SW 1271 (cell line): ENCODE measurements at places on chromosomes 7 and 10.

DNA sequence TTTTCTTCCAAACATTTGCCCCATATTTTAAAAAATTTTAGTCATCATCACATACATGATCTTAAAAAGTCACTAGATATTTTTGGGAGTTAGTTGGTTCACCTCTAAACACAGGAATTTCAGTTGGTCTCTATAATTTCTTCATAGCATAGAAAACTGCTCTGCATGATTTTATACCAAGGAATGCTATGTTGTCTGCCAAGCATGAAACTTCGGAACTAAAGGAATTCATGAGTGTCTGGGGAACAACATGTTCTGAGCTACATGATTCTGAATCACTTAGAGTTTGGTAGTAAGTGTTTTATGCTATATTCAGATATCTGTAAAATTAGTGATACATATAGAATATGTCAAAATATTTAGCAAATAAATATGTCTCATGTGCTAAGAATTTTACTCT, 957.8 kb downstream of the GATA3 start:
- DNase-seq, result no peak

DNA sequence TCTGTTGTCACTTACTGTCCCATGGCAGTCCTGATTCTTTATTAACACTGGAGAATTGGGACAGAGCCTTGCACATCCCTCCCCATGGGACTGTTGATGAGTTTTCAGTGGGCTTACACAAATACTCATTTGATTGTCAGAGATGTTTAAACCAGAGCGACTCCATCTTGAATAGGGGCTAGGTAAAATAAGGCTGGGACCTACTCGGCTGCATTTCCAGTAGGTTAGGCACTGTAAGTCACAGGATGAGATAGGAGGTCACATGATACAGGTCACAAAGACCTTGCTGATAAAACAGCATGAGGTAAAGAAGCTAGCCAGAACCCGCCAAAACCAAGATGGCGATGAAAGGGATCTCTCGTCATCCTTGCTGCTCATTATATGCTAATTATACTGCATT, 47.6 kb upstream of the JCAD start:
- no peak for DNase-seq

GRCh38 chr7:28779954-28780353, 178.2 kb downstream of the TRIL start:
- DNase-seq, result no peak

- no peak for DNase-seq
Measured at GRCh38 chr10:22503315-22504088, 158.2 kb downstream of the SPAG6 start.
